ENCODE measurements at places on chromosomes 1 and 21. TPM values are rescaled to one million over a fixed set of nuclear protein-coding genes. Genes with fewer than 3 reads are reported as not detected.

Gene ITLN2
- not detected for polyA plus RNA-seq

Gene SPRR2B
- not detected for polyA plus RNA-seq

Gene OR2AK2
- polyA plus RNA-seq, result not detected

Gene FABP3
- polyA plus RNA-seq, result 213 TPM

Gene CSMD2
- 0.83 TPM for polyA plus RNA-seq

Gene KLHDC7A
- polyA plus RNA-seq, result not detected

Gene INSRR
- 0.25 TPM for polyA plus RNA-seq

Gene MIXL1
- 0.49 TPM for polyA plus RNA-seq

Gene ORC1
- 4.8 TPM for polyA plus RNA-seq

Gene LYPD8
- not detected for polyA plus RNA-seq

Gene DNM3
- 3.2 TPM for polyA plus RNA-seq

Gene FCRL2
- polyA plus RNA-seq, result 0.21 TPM

Gene UBXN10
- 0.34 TPM for polyA plus RNA-seq

Gene THEMIS2
- 3.7 TPM for polyA plus RNA-seq

Gene LINGO4
- 0.18 TPM for polyA plus RNA-seq

Gene SIK1
- 2.9 TPM for polyA plus RNA-seq

Gene NOS1AP
- polyA plus RNA-seq, result 0.82 TPM

Gene NBPF4
- polyA plus RNA-seq, result not detected

Gene LCK
- 0.51 TPM for polyA plus RNA-seq

Gene MCOLN2
- polyA plus RNA-seq, result 0.82 TPM

Gene KCNE2
- polyA plus RNA-seq, result 0.63 TPM

Gene FCGR3A
- polyA plus RNA-seq, result 1.9 TPM

Gene FMN2
- polyA plus RNA-seq, result 0.63 TPM

Gene ITLN1
- polyA plus RNA-seq, result not detected

Gene GNG4
- 0.27 TPM for polyA plus RNA-seq

Gene L1TD1
- polyA plus RNA-seq, result 1.4 TPM

Gene TFF3
- 2.5 TPM for polyA plus RNA-seq

Gene OR2T6
- not detected for polyA plus RNA-seq

Gene ACBD6
- 46.5 TPM for polyA plus RNA-seq

Gene ETNK2
- polyA plus RNA-seq, result 2.9 TPM

Gene BSND
- 0.08 TPM for polyA plus RNA-seq

Gene CHD5
- polyA plus RNA-seq, result 0.13 TPM

Data from muscle of back (tissue), 13 donors.